ENCODE measurements at places on chromosomes 12 and 14.

DNA sequence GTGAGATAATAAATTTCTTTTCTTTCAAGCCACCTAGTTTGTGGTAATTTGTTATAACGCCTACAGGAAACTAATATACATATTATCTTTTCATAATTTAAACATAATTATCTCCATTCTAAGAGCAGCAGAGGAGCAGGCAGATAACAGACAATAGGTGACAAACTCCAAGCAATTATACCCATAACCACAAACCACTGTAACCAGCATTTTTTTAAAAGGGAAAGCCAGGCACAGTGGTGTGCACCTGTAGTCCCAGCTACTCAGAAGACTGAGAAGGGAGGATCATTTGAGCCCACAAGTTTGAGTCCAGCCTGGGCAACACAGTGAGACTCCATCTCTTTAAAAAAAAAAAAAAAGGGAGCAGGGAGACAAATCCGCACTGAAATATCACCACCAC lies 54.9 kb downstream of the ATF7 start:
- no peak for DNase-seq

DNA sequence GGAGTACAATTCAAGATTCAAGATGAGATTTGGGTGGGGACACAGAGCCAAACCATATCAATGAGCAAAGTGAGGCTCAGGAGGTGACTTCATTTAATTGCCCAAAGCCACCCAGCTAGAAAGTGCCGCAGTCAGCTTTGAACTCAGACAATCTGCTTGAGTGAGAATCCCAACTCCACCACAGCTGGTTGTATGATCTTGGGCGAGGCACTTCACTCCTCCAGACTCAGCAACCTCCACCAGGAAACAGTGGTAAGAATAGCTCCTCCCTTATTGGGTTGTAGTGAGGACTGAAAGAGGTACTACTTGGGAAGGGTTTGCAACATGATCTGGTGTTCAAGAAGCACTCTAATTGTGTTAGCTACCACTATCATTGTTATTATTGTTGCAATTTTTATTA lies 129.2 kb upstream of the RFLNA start:
- no peak for DNase-seq

GRCh38 chr12:5310151-5310550 lies 121.8 kb upstream of the NTF3 start:
- DNase-seq = no peak

DNA sequence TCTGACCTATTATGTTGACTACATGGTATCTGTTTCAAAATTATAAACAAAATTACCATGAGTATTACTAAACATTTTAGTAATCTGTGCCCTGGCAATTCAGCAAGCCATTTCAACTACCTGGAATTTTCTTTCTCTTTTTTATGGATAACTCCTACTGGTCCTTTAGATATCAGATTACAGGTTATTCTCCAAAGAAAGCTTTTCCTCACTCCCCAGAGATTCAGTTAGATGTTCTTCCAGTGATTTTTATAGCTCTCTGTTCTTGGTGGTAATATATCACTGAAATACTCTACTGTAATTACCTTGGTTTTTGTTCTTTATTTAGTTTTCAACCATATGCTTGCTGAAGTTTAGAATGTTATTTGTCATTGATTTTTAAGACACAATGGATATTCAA lies 930.2 kb upstream of the FOXG1 start:
- DNase-seq = no peak

DNA sequence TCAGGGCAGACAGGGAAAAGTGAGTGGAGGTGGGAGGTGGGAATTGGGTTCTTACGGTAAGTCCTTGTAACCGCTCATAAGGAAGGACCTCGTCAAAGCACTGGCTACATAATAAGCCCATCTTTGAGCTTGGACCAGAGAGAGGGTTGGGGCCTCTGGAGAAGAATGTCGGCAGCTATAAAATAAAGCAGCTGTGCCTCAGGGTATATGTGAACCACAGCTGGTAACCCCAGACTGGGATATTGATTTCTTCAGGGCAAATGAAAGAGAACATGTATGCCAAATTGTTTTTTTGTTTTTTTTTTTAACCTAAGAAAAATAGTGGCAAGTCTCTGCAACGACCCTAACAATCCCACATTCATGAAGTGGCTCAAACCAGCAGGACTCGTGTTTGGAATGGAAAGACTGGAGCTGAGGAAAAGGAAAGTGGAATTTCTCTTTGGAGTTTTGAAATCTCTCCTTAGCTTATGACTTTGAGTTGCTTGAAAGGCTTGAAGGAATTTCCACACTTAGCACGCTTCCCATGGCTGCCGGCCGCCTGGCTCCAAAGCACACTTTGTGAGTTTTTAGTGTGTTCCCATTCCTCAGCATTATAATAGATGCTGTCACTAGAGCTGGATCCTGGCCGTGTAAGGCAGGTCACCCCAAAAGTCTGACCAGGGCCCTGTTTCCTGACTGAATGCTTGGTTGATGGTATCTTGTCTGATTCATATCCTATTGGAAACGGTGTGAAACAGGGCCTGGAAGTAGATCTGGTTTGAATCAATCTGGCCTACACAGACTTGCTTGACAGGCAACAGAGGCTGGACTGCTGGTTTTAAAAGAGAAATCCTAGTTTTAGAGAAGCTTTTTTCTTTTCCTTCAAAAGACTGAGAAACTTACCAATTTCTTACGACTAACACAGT lies 244.7 kb downstream of the MSRB3 start:
- no peak for DNase-seq

DNA sequence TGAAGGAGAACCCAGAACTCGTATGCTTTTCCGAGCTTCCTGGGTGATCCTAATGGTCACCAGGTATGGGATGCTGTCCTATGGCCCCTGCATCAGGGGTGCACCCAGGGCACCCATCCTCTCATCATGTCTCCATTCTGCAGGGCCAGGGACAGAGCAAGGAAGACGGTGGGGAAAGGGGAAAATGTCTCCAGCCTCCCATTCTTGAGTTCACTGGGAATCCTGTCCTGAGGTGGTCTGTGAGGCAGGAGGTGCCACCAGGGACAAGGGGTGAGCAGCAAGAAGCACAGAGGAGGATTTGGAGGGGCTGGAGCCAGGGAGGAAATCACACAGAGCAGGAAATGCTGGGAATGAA lies 14.9 kb upstream of the SLC6A12 start:
- DNase-seq = no peak

DNA sequence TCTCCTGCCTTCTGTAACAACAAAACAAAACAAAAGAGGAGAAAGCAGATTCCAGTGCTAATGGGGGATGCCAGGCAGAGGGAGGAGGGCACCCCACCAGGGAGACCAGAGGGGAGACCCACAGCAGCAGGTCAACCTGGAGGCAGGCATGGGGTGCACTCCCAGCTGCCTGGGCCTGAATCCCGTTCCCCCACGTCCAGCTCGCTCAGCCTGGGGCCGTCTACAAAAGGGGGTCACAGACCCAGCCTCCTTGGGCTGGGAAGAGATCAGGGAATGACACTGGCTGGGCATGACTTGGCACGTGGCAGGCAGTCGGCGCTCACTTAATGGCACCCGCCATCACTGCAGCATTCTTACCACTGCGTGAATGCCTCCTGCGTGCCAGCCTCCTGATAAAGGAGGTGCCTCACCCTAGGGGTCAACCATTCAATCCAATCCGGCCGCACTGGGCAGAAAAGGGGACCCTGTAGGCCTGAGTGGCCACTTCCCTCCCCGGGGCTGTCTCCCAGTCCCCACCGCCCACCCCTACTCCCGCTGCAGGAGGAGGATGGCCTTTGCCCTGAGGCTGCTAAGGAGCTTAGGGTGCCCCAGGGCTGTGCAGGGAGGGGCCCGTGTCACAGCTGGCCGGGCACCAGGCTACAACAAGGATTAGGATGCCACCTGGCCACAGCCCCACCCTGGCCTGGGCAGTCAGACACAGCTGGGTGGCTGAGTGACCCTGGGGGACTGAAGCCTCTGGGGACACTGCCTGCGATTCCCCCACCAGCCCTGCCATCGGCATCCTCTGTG lies 87.5 kb downstream of the NCOR2 start:
- no peak for DNase-seq

DNA sequence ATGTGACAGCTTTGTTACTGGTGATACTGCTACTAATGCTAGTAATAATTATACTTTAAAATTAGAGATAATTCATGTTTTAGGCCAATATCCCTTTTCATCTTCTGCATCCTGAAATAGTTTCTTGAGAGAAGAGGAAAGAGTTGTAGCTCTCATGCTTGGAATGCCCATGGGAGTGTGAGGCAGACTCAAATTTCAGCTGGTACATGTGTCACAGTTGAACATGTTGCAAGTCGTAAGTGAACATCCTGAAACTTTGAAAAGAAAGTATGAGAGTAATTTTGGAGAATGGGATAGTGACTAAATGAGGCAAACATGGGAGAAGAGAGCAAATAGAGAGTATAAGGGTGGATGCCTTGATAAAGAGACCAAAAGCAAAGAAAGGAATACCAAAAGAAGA lies 168.0 kb downstream of the TMTC3 start:
- DNase-seq = no peak

DNA sequence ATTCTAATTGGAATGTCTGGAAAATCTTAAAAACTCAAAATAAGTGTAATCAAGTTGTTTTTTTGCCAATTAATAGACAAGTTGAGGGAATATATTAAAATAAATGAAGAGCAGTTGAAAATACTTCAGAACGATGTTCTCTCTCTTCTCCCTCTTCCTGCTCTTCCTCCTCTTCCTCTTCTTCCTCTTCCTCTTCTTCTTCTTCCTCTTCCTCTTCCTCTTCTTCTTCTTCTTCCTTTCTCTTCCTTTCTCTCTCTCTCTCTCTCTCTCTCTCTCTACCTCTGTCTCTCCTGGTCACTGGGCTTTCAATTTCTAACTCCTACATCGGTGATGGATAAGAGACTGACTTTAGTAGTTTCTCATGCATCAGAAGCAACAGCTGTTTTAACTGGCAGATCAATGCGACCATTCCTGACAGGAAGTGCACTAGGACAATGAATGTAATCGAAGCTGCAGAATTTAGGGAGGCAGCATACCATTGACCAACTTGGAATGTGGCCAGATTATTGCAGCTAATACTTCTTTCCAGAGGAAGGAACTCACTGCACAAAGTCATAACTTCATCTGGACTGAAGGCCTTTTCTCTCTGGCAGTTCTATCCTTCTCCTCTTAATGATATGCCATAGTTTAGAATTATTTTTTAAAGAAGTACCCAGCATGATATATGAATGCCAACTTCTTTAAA lies 13.8 kb upstream of the TMTC2 start:
- DNase-seq = no peak

- DNase-seq = peak; percentile 24
Observed at GRCh38 chr14:51310505-51310944, 70.5 kb downstream of the TMX1 start.

GRCh38 chr14:82490397-82490796 lies 956.7 kb upstream of the SEL1L start:
- DNase-seq = no peak

DNA sequence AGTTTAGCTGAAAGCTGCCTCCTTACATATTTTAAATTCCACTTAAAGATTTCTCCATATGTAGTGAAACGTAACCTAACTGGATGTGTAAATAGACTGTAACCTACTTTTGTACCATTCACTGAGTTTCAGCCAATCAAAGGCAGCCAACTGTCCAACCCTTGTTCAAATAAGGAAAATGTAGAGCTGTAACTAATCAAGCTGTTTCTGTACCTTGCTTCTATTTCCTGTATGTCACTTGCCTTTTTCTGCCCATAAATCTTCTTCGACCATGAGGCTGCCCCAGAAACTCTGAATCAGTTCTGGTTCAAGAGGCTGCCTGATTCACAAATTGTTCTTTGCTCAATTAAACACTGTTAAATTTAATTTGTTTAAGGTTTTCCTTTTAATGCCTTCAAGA lies 6.3 kb downstream of the SLC7A8 start:
- no peak for DNase-seq

DNA sequence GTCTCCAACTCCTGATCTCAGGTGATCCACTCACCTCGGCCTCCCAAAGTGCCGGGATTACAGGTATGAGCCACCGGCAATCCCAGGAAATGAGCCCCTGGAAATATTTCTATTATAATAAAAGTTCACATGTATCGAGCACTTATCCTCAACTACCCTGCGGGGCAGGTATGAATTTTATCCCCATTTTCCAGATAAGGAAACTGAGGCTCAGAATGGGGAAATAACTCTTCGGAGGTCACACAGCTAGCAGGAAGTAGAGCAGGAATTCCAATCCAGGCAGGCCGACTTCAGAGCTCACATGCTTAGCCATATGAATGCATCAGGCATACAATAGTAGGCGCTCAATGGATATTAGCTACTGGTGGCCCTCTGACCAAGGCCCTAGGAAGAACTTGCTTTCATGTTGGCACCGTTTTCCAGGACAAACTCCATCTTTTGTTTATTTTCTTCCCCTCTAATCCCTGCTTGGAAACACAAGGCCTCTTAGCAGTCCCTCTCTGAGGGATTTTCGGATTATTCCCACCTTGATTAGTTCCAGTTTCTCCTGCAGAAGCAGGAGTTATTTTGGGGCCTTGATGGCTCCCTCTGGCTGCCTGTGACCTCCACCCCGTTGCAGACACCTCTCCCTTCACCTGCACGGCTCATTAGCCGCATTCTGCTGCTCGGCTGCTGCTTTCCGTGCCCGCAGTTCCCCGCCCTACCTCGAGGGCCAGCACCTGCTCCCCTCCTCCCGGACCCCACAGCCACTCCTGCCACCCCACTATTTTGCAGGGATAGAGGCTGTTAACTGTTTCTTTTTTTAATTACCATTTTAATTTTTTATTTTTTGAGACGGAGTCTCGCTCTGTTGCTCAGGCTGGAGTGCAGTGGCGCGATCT lies 18.7 kb upstream of the POP5 start:
- DNase-seq = no peak

DNA sequence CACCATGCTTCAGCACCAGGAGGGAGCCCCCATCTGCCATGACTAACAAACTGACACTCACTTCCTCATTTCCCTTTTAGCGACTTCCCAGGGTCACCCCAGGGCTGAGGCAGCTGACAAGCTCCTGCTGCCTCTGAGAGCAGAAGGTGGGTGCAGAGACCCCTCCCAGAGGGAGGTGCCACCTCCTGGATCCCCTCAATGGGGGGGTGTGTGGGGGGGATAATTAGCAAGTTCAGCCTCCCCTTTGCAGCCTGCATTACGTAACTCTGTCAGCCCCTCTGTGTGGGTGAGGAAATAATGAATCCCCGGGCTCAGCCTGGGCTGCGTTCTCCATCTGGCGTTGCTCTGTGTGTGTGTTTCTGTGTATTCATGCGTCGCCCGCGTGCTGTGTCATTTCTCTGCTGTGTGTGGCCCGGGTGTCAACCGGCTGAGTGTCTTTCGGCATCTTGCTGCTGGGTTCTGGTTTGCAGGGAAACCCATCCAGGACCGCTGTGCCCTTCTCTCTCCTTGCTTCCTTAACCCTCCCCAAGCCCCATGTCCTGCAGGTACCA lies 28.0 kb downstream of the NOS1 start:
- DNase-seq = peak; percentile 49

- no peak for DNase-seq
Observed at GRCh38 chr14:64656986-64657385, 47.2 kb upstream of the PLEKHG3 start.

- no peak for DNase-seq
Observed at GRCh38 chr12:6768437-6768914, 2.3 kb downstream of the PTMS start.

- DNase-seq = no peak
Observed at GRCh38 chr14:85947461-85948139, 417.7 kb downstream of the FLRT2 start.

Measured in dorsolateral prefrontal cortex (tissue), 122 donors.